NCI-H187 treated with DMSO at 0.1 percent for 48 hours (cell line): ENCODE measurements at places on chromosomes 7 and 10.

- no peak for DNase-seq
Measured at GRCh38 chr7:19016140-19016539, 101.3 kb downstream of the TWIST1 start.

DNA sequence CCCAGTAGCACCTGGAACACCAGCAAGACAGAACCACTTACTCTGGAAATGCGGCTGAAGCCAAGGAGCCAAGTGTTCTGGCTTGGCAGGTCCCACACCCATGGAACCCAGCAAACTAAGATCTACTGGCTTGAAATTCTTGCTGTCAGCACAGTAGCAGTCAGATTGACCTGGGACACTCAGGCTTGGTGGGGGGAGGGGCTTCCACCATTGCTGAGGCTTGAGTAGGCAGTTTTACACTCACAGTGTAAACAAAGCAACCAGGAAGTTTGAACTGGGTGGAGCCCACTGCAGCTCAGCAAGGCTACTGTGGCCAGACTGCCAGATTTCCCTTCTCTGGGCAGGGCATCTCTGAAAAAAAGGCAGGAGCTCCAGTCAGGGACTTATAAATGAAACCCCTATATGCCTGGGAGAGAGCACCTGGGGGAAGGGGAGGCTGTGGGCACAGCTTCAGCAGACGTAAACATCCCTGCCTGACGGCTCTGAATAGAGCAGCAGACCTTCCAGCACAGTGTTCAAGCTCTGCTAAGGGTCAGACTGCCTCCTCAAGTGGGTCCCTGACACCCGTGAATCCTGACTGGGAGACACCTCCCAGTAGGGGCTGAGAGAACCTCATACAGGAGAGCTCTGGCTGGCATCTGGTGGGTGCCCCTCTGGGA lies 121.2 kb downstream of the MTERF1 start:
- no peak for DNase-seq

DNA sequence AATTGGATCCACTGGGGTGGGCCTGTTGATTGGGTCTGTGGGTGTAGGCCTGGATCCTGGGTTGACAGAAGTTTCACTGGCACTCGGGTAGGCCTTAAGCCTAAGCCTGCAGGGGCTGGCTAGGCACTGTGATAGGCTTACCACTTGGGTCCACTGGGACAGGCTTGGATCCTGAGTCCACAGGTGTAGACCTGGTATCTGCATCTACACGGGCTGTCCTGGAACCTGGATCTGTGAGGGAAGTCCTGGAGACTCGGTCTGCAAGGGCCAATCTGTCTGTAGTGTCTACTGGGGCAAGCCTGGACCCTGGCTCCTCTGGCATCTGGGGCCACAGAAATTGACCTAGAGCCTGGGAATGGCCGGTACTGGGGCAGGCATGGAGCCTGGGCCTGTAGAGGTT lies 219.0 kb upstream of the NRG3 start:
- DNase-seq, result no peak

- DNase-seq, result no peak
Measured at GRCh38 chr10:127576740-127577161, 27.6 kb downstream of the NPS start.

DNA sequence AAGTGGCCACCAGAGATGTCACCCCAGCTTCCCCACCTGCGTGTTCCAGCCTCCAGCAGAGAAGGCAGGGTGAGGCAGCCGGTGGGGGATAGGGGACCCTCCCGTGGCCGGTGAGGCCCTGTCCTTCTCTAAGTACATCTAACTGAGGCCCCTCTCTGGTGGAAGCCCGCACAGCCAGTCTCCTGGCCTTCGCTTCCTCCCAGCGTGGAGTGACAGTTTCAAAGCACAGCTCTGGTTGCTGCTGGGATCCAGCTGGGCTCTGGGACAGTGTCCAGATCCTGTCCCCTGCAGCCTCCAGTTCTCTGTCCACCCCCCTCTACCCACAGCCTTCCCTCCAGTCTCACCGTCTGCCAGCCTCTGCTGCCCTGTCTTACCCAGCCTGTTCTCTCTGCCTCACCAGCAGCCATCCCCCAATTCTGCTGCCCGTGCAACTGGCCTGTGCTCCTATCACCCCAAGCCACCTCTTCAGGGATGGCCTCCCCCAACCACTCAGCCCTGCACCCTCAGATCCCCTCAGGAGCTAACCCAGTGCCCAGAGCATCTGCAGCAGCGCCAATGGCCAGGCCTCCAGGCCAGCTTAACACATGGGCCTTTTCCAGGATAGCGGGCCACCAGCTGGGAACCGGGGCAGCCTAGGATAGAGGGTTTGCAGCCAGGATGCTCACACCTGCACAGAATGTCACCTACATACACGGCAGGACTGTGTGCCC lies 16.3 kb upstream of the SH2B2 start:
- no peak for DNase-seq

GRCh38 chr10:71635251-71635866 lies 84.2 kb downstream of the C10orf105 start:
- no peak for DNase-seq

DNA sequence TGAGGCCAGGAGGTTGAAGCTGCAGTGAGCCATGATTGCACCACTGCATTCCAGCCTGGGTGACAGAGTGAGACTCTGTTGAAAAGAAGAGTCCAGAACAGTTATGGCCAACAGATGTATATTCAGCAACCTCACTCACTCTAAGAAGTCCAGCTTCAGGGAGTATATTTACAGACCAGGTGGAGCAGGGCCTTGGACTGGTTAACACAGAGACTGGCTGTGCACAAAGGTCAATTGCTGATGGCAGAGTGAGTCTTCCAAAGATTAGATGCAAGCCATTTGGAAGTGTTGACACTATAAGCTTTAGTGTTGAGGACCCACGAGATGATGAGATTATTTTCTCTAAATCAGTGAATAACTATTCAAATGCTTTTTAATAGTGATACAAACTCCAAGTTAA lies 24.9 kb downstream of the CLRN3 start:
- no peak for DNase-seq

- DNase-seq, result no peak
Measured at GRCh38 chr7:148049068-148049467, 541.5 kb upstream of the C7orf33 start.

GRCh38 chr7:149459201-149459539 lies 1.7 kb downstream of the ZNF777 start:
- DNase-seq, result no peak

DNA sequence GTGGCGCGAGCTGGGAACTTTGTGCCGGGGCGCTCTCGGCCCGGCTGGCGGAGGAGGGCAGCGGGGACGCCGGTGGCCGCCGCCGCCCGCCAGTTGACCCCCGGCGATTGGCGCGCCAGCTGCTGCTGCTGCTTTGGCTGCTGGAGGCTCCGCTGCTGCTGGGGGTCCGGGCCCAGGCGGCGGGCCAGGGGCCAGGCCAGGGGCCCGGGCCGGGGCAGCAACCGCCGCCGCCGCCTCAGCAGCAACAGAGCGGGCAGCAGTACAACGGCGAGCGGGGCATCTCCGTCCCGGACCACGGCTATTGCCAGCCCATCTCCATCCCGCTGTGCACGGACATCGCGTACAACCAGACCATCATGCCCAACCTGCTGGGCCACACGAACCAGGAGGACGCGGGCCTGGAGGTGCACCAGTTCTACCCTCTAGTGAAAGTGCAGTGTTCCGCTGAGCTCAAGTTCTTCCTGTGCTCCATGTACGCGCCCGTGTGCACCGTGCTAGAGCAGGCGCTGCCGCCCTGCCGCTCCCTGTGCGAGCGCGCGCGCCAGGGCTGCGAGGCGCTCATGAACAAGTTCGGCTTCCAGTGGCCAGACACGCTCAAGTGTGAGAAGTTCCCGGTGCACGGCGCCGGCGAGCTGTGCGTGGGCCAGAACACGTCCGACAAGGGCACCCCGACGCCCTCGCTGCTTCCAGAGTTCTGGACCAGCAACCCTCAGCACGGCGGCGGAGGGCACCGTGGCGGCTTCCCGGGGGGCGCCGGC lies 870 bp downstream of the FZD1 start:
- DNase-seq, result no peak

- no peak for DNase-seq
Measured at GRCh38 chr10:69862882-69863530, 61.3 kb downstream of the COL13A1 start.

DNA sequence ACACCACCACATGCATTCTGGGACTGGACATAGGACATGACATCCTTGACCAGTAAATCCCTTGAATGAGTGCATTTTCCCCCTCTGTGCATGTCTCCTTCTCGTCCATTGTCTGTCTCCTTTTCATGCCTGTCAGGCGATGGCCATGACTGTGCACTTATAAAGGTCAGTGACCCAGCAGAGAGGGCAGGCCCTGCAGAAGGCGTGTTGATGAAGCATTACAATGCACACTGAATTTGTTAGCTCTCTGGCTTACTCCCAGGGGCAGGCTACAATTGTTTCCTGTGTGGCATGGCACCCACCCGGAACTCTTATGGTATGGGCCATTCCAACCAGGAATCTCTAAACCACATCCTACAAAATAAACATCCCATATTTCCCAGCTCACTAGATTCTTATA lies 71.1 kb downstream of the SAMD9 start:
- DNase-seq, result no peak

DNA sequence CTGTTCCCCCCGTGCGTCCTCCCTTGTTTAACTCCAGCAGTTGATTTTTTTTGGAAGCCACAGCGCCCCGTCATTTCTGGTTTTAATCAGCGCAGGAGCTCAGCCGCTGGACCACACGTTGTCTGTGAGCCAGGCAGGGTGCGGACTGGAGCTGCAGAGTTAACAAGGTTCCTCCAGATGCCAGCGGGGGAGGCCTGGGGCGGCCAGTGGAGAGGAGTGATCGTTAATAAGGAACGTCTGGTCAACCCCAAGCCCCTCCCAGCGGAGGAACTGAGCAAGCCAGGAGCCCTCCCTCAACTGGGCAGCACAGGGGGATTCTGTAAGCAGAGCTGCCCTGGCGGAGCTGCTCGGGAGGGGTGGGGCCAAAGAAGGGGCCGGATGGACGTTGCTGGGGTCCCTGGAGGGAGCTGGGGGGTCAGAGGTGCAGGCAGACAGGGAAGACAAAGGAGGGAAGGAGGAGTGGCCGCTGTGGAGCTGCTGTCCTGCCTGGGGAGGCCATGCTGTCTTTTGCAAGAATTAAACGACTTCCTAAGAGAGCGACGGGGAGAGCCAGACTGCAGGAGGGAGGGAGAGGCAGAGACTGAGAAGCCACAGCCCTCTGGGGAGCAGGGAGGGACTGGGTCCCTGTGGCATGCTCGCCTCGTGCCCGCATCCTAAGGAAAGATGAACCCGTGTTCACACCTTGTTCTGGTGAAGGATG lies 537.1 kb upstream of the FOXK1 start:
- no peak for DNase-seq

- no peak for DNase-seq
Measured at GRCh38 chr10:71975871-71976725, 11.9 kb downstream of the CHST3 start.

- no peak for DNase-seq
Measured at GRCh38 chr7:34354899-34355298, 303.1 kb upstream of the NPSR1 start.

DNA sequence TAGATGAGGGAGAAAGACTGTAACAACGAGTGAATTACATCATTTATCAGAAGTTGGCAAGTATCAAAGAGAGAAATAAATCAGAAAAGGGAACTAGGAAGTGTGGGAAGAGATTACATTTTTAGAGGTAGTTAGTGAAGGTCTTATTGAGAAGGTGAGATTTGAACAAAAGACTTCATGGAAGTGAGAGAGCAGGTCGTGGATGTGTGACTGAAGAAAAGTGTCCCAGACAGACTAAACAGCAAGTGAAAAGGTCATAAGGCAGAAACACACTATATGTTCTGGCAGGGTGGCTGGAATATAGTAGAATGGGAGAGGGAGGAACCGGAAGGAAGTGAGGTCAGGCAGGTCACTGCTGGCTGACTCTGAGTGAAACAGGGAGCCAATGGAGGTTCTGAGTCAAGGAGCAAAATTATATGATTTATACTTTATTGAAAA lies 35.7 kb upstream of the RHOBTB1 start:
- no peak for DNase-seq
